ENCODE measurements at places on chromosomes 4 and X. TPM values are rescaled to one million over a fixed set of nuclear protein-coding genes. Genes with fewer than 3 reads are reported as not detected.

Gene NOX1
- total RNA-seq = not detected

DNA sequence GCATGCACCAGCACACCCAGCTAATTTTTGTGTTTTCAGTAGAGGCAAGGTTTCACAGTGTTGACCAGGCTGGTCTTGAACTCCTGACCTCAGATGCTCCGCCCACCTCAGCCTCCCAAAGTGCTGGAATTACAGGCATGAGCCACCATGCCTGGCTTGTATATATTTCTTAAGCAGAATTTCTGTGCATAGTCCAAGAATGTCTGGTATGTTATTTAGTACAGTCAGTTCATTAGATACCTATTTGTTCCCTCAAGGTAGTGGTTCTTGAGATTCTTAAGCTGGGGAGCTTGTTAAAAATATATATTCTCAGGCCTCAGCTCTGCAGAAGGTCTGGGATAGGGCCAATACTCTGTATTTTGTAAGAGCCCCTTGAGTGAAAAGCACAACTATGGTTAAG, 4.6 kb upstream of the SERTM2 start:
- no peak for DNase-seq

GRCh38 chrX:134525086-134525792, 65.3 kb downstream of the HPRT1 start:
- DNase-seq = no peak

Gene ASB9
- 1.6 TPM for total RNA-seq

Gene CYTL1
- 0.46 TPM for total RNA-seq

Gene SPP1
- total RNA-seq = 38.8 TPM

GRCh38 chr4:25178838-25179261, 18.6 kb upstream of the SEPSECS start:
- no peak for DNase-seq

DNA sequence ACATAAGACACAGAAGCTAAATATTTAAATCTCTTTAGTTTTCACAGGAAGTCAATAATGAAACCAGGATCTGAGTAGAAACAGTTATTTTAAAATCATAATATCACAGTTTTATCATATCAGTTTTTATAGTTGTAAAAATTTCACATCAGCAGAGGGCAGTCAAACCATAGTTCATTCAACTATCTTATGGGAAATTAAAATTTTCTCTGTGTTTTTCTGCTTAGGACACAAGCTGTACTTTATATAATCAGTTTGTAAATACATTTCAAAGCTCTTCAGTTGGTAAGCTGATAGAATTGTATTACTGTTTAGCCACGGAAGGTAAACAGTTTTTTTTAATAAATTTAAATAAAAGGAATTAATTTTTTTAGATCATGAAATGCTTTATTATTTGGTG, 204.8 kb upstream of the NUDT6 start:
- no peak for DNase-seq

Gene TREX2
- 0.91 TPM for total RNA-seq

DNA sequence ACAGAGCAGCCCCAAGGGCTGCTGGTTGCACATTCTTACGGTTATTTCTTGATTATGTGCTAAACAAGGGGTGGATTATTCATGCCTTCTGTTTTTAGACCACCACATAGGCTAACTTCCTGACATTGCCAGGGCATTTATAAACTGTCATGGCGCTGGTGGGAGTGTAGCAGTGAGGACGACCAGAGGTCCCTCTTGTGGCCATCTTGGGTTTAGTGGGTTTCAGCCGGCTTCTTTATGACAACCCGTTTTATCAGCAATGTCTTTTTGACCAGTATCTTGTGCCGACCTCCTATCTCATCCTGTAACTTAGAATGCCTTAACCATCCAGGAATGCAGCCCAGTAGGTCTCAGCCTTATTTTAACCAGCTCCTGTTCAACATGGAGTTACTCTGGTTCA, 212.4 kb upstream of the GRID2 start:
- DNase-seq = no peak

Gene MAGEB17
- not detected for total RNA-seq

DNA sequence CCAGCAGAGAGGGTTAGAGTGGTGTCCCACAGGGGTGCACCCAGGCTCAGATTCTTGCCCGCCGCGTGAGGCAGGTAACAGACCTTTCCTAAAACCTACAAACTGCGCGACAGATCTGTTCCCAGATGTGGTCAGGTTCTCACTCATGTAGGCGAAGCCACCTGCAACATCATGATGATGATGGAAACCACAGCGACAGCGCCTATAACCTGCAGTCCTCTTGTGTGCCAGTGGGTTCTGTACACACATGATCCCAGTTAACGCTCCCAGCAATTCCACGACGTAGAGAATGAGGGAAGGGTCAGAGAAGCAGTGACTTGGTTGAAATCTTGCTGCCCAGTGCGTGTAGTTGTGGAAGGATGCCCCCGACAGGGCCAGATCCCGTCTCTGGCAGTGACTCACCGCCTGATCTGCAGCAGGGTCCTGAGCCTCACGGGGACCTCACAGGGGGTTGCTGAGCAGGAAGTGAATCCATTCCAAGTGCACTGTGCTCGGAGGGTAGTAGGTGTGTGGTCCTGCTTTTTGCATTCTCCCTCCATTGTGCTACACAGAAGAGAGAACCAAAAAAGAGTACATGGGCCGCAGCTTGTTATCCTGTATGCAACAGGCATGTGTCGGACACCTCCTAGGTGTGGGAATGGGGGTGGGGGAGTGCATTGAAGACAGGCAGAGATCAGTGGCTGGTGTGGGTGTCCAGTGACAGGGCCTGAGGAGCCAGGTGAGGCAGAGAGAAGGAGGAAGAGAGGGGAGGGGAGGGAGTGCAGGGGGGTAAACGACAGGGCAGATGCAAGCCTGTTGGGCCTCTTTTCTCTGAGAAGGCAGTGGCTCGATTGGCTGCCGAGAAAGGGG, 66.6 kb downstream of the MTMR1 start:
- DNase-seq = no peak

Gene CCDC110
- 2.3 TPM for total RNA-seq
